Frontal cortex (tissue), 4 donors: ENCODE measurements at places on chromosomes 1 and 21.

DNA sequence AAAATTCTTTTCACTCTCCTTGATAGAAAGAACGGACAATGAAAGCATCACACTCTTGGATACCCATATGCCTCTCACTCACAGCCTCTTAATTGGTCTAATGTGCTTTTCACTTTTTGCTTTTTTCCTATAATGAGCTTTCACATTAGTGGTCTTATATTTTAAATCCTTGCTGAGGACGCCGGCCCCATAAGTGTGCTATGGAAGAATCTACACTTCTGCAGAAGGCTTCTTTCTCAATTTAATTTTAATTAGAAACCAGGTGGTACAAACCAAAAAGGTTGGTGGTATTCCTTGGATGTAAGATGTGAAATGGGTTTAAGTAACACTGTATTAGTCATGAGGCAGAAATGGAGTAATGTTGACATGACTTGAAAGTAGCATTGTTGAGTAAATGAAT is 190.6 kb upstream of the NFIA start:
- no peak for DNase-seq

DNA sequence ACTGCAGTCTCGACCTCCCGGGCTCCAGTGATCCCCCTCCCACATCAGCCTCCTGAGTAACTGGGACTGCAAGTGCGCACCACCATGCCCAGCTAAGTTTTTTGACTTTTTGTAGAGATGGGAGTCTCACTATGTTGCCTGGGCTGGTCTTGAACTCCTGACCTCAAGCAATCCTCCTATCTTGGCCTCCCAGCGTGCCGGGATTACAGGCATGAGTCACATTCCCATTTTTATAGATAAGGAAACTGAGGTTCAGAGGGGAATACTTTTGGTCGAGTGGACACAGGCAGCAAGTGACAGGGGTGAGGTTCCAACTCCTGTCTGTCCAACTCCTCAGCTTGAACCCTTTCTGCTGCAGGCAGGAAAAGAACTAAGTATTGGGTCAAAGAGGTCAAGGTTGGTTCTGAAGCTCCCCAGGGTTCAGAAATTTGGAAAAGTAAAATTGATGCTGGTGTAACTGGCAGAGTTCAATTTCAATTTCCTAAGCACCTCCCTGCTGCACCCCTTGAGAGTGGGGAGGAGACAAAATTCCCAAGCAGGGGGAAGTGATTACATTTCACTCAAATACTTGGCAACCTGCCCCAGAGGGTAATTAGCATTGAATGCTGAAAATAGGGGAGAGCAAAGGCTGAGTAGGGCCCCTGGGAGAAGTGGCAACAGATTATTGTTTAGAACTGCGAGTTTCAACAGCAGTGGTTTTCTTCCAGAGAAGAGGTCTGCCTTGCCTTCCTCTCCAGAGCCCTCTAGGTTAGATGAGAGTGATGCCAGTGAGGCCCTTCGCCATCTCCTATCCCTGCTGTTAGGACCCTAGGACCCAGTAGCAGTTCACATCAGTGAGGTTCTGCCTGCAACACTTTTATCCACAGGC is 17.5 kb upstream of the ALPL start:
- no peak for DNase-seq

DNA sequence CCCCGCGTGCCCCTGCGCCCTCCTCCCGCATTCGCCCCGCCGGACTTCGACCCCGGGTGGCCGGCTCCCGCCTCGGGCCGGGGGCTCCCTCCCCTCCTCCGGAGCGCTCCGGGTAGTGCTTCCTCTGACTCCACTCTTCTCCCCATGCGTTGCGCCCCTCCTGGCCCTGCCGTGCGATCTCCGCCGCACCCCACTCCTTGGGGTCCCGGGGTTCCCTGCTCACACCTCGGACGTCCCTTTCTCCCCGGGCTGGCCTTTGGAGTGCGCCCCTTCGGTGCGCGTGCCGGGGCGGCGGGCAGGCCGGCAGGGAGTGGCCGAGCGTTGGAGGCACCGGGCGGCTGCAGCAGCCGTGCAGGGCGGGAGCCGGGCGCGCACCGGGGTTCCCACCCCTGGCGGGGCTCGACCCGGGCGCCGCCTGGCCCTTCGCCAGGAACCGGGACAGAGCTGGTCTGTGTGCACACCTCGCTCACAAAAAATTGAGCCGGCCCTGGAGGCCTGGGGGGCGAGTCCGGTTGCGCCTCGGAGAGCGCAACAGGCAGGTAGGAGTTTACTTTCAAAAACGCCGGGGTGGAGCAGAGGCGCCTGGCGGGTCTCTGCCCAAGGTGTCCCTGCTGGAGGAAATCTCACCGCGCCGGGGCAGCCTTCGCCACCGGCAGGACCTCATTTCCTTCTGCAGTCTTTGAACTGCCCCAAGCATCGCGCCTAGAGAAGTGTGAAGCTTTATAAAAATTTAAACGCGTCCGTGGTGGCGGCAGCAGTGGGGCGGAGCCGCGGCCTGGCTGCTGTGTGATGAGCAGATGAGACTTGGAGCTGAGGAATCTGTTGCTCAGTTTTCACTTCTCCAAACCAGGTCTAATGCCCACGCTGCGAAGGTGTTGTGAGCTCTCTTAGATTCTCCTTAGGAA is 650 bp downstream of the VANGL1 start:
- DNase-seq, result peak; percentile 39

- no peak for DNase-seq
Observed at GRCh38 chr21:43340491-43341377, 86.2 kb downstream of the SIK1 start.

DNA sequence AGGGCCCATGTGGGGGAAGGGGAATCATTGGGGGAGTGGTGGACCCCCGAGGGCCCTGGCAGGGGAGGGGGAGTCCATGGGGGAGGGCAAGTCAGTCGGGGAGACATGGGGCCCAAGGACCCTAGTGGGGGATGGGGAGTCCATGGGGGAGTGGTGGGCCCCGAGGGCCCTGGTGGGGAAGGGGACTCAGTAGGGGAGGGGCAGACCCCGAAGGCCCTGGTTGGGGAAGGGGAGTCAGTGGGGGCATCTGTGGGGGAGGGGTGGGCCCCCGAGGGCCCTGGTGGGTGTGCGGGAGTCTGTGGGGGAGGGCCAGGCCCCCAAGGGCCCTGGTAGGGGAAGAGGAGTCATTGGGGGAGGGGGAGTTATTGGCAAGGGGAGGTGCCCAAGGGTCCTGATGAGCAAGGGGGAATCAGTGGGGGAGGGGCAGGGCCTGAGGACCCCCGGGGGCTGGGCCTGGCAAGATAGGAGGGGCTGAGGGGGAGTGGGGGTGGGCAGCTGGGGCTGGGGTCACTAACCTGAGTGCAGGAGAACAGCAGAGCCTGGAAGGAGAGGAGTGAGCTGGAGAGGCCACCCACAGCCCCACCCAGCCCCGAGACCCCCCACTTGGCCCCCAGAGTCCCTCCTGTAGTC is 2.1 kb downstream of the MXRA8 start:
- no peak for DNase-seq

GRCh38 chr21:38993561-38993960 is 187.8 kb downstream of the ETS2 start:
- DNase-seq, result no peak

DNA sequence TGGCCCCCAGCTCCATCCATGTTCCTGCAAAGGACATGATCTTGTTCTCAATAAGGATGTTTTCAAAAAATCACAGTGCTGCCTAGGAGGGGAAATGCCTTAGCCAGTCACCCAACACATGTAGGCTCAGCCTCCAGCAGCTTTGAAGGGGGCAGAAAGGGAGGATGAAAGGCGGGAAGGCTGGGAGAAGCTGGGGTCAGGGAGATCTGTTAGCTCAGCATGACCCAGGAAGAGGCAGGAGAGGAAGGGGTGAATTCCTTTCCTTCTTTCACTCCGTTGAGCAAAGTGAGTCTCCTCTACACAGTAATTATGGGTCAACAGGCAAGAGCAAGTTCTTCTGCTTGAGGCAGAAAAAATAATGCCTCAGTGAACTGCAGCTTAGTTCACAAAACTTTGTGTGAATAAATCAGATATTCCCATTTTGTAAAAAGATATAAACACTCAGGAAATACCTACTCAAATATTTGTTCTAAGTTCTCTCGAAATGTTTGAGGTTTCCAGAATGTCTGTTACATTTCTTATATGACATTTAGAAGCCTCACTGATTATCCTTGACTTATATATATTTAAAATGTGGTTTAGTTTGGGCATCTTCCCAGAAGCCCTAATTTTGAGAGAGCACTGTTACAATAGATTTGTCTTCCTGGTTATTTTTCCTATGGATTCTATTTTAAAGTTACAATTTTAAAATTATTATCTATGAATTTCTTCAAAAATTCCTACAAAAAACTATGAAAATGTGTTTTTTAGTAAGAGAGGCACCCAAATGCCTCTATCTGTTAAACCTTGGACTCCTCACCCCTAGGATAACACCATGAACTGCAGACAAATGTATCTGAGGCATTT is 116.8 kb downstream of the KCNJ6 start:
- DNase-seq, result no peak

DNA sequence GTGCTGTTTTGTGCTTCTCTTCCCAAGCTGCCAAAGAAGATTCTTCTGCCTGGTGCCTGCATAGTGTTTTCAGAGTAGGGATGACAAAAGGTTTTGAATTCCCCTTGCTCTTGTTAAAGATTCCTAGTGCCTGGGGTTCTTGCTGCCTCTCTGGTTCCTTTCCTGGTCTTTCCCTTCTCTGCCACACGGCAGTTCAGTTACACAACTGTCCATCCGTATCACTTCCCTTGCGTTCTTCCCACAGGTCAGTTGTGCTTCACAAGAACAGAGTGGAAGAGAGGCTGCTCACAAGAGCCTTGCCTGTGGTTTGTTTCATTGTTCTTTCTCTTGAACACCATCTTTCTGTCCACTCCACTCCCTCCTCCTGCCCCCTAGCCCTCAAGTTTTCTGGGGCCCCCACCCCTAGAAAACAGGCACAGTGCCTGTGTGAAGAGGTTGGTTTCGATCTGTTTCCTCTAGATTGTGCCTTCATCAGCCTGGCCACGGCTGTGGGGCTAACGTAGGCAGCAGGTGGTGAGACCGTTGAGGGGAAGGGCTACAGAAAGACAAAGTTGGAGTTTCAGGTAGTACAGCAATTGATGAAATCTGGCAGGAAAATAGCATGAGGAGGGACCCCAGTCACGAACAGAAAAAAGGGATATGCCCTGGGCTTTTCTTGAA is 5.8 kb downstream of the VASH2 start:
- DNase-seq, result no peak

GRCh38 chr1:218851586-218851985 is 322.1 kb upstream of the LYPLAL1 start:
- DNase-seq, result no peak

- DNase-seq, result no peak
Observed at GRCh38 chr1:230044729-230045128, 22.3 kb upstream of the GALNT2 start.

GRCh38 chr1:41662765-41663437 is 178.4 kb upstream of the EDN2 start:
- DNase-seq, result peak; percentile 67

GRCh38 chr1:183330335-183330734 is 87.8 kb downstream of the NMNAT2 start:
- DNase-seq, result no peak

DNA sequence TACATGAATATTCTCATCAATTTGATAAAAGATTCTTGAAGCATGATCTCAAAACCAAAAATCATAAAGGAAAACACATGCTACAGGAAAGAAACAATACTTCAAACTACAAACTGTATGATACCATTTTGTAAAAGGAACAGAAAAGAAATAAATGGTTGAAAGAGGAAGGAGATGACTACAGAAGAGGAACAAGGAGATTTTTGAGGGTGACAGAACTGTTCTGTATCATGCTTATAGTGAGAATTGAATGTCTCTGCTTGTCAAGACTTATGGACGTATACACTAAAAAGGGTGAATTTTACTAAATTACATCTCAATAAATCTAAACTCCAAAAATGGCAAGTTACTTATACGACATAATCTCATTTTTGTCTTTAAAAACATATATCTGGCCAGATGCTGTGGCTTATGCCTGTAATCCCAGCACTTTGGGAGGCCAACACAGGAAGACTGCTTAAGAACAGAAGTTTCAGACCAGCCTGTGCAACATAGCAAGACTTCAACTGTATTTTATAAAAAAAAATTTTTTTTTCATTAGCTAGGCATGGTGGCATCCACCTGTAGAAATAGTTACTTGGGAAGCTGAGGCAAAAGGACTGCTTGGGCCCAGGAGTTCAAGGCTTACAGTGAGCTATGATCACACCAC is 125.4 kb downstream of the EIF4G3 start:
- no peak for DNase-seq

GRCh38 chr1:3551711-3552110 is 59.6 kb downstream of the MEGF6 start:
- no peak for DNase-seq

GRCh38 chr1:221708987-221709386 is 32.9 kb downstream of the DUSP10 start:
- peak; percentile 22 for DNase-seq

DNA sequence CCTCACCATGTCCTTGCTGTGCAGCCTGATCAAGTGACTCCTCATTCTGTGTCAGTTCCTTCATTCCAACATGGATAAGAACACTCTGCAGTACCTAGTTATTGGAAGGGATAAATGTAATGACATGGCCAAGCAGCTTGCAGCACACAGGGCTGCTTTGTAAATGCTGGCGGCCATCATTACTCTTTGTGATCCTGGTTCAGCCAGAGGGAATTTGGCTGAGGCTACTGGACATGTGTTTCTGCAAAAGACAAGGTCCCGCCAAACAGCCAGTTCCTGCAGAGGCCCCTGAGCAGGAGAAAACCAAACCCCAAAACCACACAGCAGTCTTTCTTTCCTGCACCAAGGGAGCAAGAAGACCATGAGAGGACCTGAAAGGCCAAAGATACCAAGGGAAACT is 495.8 kb downstream of the AJAP1 start:
- no peak for DNase-seq

- no peak for DNase-seq
Observed at GRCh38 chr1:15858672-15859372, 11.3 kb downstream of the SPEN start.

- no peak for DNase-seq
Observed at GRCh38 chr1:173134029-173134428, 73.1 kb downstream of the TNFSF4 start.

GRCh38 chr1:30698401-30698981 is 24.9 kb downstream of the MATN1 start:
- DNase-seq, result no peak

DNA sequence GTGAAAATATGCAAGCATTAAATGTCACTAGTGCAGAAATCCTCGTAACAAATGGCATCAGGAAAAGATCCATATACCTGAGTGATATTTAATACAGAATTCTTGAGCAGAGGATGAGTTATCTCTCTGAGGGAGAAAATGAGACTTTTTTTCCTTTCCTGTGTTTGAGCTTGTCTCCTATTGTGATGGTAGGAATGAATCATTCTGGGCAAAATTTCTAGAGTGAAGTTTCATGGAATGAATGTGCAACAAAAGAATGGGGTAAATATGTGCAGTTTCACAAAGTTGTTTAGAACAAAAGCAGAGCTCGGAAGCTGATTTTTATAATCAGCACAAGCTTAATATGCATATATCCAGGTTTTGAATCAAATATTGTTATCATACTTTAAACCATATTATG is 4.6 kb downstream of the CTPS1 start:
- no peak for DNase-seq

DNA sequence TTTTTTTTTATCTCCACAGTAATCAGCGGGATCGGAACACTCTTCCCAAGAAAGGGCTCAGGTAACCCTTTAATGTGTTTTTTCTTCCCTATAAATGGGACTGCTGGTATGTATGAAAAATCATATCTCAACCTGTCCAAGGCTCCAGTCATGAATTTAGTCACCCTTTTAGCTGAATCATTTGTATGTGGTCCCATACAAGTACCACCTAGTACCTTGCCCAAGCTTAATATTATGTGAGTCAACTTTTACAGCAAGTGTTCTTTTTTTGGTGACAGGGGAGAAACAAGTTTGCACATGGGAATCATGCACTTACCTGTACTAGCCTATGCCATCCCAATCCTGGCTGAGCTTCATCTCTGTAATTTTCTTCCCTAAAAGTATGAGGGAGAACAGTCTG is 43.7 kb upstream of the IPO9 start:
- DNase-seq, result no peak
